ENCODE measurements at places on chromosomes 7 and 10.

- no peak for DNase-seq
These were observed 3.5 kb downstream of the INPP5A start for GRCh38 chr10:132541129-132541528.

- no peak for DNase-seq
These were observed 63.7 kb upstream of the IL6 start for GRCh38 chr7:22663357-22663718.

DNA sequence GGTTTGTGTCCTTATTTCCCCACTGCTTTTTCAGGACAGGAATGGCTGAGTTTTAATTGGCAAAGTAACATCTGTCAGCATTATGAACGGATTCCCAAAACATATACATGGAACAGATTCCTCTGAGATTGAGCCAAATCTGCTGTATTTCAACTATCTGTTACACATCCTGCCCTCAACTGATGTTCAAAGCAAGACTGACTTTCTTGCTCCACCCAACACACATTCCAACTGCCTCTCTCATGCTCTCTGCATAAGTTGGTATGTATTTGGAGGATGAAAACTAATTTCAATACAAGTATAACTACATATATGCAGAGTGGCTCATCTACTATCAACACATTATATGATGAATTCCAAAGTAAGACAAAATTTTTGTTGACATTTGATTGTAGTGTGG is 342.2 kb downstream of the GATA3 start:
- DNase-seq: no peak

GRCh38 chr10:121614613-121615434 is 16.6 kb upstream of the FGFR2 start:
- DNase-seq: no peak

DNA sequence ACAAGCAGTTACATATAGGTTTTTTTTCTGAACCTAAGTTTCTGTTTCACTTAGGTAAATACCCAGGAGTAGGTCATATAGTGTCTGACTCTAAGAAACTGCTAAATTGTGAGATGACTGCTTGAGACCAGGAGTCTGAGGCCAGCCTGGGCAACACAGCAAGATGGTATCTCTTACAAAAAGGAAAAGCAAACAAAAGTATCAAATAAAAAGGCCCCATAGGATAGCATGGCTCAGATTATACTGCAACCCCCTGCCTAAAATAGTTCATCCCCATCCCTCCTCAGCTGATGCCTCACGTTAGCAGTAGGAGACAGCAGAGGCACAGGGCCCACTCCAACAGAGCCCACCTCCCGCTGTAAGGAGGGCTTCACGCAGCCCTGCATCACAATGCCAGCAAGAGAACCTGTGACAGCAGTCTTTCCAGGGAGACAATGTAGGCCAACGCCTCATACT is 90.3 kb downstream of the SRPK2 start:
- no peak for DNase-seq

DNA sequence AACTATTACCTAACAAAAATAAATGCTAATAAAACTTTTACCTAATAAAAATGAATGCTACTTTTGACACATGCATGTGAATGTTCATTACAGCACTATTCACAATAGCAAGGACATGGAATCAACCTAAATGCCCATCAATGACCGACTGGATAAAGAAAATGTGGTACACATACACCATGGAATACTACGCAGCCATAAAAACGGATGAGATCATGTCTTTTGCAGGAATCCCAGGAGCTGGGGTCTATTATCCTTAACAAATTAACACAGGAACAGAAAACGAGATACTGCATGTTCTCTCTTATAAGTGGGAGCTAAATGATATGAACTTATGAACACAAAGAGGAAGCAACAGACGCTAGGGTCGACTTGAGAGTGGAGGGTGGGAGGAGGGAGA is 88.1 kb upstream of the FAM204A start:
- DNase-seq: no peak

- DNase-seq: no peak
These were observed 97.7 kb upstream of the ZPBP start for GRCh38 chr7:50190776-50191175.

- no peak for DNase-seq
These were observed 19.4 kb downstream of the NOBOX start for GRCh38 chr7:144384071-144384470.

DNA sequence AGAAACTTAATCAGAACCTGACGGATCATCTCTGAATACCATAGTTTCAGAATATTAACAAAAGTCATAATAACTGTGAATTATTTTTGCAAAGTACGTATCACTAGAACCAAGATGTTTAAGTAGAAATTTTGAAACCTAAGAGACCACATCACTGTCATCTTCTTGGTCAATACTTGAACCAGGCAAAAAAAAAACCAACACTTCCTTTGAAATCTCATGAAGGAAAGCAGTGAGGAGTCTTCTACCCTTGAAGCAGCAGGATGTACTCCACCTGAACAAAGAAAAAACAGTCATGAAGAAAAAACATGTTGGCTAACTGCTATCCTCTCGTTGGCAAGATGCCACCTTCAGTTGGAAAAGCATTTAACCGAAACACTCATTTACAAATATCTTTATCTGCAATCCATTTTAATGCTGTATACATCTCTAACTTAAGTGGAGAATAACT is 82.4 kb downstream of the SRPK2 start:
- DNase-seq: no peak

- no peak for DNase-seq
These were observed 49.0 kb upstream of the EN2 start for GRCh38 chr7:155408651-155409586.

- DNase-seq: no peak
These were observed 29.0 kb downstream of the MRC1 start for GRCh38 chr10:17838080-17838648.

DNA sequence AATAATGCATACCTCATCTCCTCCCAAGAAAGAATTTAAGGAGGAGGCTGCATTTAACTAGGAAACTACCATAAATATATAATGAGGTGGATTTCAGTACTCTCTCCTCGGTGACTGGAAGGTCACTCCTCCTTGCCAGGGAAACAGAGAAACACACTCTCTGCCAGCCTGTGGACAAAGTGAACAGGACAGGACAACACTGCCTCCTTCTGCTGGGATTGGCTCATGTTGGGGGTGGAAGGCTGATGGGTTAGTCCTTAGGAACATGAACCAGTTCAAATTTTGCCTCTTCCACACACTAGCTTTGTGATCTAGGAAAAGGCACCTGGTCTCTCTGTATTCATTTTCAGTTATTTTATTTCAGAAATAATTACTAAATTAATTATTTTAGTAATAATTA is 50.6 kb upstream of the STEAP4 start:
- DNase-seq: no peak

DNA sequence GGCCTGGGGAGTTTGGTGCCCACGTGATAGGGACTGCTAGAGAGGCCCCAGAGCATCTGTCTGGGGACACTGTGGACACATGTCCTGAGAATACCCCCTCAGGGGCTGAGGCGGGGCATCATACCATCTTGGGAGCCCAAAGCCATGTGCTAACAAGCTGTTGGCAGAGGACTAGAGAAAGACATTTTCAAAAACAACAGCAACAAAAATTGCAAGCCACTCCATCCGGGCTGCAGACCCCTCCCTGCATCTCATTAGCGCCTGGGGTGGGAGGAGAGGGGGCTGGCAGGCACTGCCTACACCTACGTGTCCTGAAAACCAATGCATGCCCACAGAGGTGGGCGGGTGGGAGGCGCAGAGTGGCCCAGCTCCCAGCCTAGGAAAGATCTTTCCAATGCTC is 507.4 kb upstream of the PODXL start:
- no peak for DNase-seq

- DNase-seq: no peak
These were observed 52.0 kb downstream of the C10orf90 start for GRCh38 chr10:126618466-126618865.

DNA sequence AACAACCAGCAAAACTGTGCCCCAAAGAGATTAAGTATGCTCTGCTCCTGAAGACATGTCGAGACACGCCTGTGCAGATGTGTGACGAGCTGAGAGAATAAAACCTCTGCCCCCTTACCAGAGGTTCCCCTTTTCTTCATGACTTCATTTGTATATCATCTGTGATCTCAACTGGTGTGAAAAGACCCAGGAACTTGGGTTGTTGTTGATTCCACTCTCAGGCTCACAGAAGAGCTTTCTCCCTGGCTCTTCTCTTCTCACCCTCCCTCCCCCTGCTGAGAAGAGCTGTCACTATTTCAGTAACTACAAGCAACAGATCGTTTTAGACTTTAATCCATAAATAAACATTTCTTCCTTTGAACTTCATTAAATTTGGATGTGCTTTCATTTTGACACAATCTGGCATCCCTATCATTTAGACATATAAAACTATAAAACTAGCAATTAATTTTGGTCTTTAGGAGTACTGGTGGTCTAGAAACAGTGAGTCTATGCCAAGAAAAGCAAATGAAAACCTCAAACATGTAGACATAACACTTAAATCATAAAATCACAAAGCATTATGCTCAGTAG is 179.3 kb upstream of the FZD8 start:
- no peak for DNase-seq

DNA sequence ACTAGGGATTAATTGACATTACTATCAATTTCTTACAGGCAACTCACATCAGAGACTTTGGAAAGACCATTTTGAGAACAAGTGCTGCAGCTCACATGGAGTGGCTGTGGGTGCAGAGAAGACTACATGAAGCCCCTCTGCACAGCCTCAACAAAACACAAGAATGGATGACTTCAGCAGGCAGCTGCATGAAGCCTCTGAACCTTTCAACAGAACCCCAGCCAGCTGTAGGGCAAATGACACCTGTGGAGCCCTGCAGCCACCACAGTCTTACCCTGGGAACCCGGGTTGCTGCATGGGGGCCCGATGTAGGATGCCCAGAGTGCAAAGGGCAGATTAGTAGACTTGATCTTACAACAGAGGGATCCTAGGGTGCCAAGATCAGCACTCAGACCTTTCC is 62.0 kb upstream of the CAMK2B start:
- DNase-seq: no peak

DNA sequence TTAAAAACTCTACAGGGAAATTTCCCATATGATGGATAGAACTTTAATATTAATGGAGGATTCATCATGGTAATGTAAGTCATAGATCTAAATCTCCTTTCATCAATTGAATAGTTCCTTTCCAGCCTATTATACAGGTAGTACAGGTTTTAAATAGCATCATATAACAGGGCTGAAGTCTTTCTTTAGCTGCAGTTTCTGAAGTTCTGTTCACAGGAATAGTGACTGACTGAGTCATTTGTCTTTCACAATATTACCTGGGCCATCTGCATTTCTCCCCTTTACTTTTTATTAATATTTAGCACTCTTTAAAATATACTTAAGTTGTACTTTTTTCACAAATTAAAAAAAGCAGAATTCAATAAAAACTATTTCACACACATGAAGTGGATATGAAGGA is 12.6 kb upstream of the NPVF start:
- DNase-seq: no peak

DNA sequence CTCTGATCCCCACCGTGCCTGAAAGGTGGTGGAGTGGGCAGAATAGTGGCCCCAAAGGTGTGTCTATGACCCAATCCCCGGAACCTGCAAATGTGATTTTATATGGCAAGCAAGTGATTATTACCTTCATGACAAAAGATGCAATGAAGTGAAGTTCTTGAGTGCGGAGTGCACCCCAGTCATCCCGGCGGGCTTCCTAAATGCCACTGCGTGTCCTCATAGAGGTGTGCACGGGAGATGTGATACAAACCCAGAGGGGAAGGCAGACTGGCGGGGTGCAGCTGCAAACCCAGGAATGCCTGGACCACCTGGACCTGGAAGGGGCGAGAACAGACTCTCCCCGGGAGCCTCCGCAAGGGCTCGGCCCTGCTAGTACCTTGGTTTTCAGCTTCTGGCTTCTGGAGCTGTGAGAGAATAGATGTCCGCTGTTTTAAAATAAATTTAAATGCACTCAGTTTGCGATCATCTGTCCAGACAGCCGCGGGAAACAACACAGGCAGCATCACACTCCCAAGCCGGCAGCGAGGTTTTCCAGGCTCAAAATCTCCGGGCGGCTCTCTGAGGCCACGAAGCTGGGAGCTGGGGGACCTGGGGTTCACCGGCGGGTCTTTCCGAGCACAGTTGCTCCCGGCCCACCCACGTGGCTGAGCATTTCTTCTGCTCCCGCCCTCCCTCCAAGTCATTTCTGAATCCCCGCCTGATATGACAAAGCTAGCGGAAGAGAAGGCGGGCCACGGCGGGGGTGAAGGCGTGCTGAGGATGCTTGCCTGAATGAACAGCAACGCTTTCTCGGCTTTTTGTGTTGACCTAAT is 50.4 kb upstream of the EBF3 start:
- no peak for DNase-seq
